ENCODE measurements at places on chromosomes 1 and 21.

DNA sequence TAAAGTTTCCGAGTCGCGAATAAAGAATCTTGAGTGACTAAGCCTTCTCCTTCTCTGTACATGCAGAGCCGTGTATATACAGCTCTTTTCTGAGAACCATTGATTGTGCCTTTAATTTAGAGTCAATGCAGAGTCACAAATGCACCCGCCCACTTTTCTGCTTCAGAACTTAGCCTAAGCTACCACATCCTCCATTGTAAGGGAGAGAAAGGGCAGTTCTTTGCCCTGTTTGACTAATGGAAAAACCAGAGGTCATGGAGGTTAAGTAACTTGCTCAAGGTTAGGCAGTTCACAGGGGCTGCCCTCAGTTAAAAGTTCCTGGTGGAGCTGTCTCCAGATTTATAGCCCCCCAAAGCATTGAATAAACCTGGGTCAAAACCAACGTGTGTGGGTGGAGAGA is 139.6 kb downstream of the TOMM20 start:
- no peak for DNase-seq

- DNase-seq: no peak
These were observed 33.8 kb downstream of the STIL start for GRCh38 chr1:47280142-47280541.

DNA sequence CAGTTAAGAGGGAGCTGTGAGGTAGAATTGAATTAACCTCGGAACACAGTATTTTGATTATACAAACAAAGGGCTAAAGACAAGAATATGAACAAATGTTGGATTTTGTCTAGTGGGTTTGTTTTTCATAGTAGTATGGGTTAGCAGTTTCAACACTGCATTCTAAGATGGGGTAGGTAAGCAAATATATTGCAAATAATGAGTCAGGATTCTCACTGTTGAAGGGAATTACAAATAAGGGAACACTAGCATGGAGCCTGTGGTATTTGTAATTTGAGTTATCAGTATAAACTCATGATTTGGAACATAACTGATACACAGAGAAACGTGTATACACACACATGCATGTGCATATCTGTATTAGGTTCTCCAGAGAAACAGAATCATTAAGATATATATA is 44.5 kb downstream of the CD55 start:
- no peak for DNase-seq

GRCh38 chr1:17102232-17102631 is 17.0 kb downstream of the PADI2 start:
- DNase-seq: no peak

DNA sequence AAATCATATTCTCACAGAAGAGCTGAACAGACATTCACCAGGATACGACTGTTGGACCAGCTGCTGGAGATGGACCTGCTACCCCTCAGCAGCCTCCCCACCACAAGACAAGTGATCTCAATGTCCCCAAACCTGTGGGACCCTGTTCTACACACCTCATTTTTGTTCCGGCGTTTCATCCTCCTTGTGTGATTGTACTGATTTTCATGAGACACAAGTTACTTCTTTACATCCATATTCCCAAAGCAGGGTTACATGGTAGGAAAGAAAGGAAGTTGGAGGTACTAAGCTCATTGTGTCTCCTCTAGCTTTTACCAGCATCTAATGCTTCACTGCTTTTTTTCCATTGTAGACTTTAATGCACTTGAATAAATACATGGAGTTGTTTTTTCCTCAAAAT is 8.7 kb downstream of the ADAMTS1 start:
- DNase-seq: no peak

- no peak for DNase-seq
These were observed 7.9 kb downstream of the KIF21B start for GRCh38 chr1:201015551-201016091.

DNA sequence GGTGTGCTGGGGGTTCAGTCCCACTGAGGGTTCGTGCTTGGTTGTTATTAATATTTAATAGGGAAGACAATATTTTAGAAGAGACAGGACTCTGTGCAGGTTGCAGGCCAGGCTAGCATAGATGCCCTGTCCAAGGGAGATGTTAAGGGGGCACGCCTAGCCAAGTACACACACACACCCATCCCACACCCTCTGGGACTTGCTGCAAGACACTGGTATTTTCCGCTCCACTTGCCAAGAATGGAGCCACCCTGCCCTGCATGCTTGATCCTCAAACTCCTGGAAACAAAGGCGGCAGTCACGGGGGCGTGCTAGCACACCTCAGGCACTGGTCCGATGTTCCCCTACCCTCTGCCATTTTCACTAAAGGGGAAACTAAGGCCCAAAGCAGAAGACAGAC is 99.1 kb downstream of the MRPL37 start:
- no peak for DNase-seq

DNA sequence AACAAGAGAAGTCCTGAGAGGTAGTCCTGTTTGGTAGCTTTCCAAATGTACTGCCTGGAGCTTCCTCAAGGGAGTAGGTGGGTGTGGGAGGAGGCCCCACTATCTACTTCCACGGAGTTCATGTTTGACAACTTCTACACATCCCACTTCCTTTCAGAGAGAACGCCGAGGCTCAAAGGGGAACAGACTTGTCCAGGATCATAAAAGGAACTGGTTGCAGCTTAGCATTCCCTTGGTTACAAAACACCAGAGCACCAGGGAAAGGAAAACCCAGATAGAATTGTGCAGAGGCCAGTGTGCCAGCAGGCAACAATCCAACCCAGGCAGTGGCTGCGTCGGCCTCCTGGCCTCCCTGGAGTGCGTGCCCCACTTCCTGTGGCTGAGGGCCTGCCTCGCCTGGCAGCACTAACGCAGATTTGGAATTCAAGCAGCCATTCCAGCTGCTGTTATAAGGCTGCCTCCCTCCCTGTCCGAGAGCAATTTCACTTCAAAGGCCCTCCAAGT is 4.2 kb upstream of the RAP1GAP start:
- peak; percentile 14 for DNase-seq

DNA sequence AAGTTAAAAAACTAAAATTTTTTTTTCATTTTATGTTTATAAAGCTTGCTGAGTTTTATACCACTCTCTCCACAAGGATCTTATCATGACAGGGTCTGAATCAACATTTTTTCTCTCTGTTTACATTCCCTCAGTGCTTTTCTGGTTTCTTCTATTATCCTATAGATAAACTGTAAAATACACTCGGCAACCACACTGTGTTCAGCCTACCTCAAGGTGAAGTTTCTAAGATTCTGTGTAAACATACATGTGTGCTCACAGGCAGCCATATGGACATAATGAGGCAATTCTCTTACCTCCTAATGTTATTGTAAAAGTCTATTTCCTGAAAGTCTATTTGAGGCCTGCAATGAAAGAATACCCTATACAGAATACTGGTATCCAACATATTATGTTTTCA is 114.6 kb downstream of the NTPCR start:
- DNase-seq: no peak

DNA sequence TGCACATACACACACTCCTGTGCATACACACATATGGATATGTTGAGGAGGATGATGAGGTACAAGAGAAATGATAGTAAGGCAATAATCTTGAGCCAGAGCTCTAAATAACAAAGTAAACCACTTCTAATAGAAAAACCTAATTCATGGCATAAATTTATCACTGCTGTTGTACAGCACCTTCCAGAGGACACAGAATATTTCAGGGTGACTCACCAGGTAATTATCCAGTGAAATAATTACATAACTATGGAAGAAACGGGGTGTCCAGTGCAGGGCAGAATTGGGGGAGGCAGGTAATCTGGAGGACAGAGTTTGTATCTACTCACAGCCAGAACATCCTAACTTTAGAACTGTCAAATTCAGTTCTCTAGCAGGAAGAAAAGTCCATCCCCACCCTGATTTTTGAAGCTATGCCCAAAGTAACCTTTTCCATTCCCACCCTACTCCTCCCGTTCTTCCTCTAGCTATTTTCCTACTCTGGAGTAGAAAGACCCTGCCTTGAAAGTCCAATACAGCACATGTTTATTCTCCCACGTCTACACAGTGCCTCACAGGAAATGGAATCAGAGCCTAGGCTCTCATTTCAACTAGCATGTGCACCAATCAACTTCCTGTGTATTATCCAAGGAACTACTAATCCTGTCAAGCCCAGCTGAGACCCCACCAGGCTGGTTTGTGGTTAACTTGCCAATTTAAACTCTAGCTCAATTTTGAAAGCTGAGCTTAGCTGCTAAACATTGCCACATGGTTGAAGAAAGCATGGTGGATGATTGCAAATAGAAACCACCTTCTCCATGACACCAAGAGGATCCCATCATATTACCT is 96.6 kb downstream of the PTPN14 start:
- no peak for DNase-seq

DNA sequence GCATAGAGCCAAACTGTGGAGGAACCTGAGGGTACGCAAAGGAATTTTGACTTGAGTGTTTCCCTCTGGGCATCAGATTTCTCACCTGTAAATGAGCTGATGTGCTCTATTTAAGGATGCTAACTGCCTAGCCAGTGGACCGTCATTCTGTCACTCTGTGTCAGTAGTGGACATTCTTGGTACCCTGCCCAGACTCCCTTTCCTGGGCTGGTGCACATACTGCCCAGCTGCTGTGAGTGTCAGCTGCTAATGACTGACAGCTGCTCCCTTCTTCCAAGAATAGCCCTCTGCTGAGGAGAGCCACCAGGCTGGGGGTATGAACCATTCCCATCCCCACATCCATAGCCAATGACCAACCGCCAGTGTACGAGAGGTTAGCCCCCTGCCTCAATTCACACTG is 193.1 kb upstream of the DAB1 start:
- DNase-seq: no peak

DNA sequence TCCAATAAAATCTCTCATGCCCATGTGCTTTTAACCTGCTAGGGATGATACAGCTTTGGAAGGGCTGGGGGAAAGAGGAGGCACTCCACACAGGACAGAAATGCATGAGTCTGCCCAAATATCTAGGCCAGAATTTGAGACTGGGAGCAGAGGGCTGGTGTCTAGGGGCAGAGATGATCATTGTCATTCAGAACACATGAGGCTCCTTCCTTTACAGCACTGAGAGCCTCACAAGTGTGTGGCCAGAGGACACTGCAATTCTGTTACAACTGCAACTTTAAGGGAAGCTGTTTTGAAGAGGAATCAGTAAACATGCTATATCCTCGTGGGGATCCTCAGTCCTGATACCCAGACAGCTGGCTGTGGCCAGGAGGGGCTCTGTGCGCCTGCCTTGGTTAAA is 541.3 kb downstream of the OMA1 start:
- DNase-seq: no peak

- DNase-seq: peak; percentile 70
These were observed 28.4 kb upstream of the C1orf159 start for GRCh38 chr1:1144122-1144842.

GRCh38 chr1:48726557-48727215 is 50.0 kb downstream of the BEND5 start:
- DNase-seq: no peak

GRCh38 chr1:35980090-35980489 is 49.2 kb downstream of the AGO3 start:
- no peak for DNase-seq

DNA sequence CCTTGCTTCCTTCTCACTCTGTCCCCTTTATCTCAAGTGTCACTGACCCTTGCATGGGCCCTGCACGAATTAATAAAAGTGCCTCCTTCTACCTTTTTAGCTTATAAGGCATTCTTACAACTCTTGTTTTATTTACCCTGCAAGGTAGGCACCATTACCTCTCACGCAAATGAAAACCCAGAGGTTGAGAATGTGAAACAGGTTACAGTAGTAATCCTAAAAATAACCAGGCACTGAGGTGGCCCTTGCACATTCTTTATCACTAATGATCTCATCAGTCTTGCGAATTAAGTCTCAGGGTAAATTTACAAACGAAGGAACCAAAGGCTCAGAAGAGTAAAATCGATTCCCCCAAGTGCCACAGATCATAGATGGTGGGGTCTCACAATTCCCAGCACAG is 3.7 kb downstream of the GLIS1 start:
- no peak for DNase-seq

DNA sequence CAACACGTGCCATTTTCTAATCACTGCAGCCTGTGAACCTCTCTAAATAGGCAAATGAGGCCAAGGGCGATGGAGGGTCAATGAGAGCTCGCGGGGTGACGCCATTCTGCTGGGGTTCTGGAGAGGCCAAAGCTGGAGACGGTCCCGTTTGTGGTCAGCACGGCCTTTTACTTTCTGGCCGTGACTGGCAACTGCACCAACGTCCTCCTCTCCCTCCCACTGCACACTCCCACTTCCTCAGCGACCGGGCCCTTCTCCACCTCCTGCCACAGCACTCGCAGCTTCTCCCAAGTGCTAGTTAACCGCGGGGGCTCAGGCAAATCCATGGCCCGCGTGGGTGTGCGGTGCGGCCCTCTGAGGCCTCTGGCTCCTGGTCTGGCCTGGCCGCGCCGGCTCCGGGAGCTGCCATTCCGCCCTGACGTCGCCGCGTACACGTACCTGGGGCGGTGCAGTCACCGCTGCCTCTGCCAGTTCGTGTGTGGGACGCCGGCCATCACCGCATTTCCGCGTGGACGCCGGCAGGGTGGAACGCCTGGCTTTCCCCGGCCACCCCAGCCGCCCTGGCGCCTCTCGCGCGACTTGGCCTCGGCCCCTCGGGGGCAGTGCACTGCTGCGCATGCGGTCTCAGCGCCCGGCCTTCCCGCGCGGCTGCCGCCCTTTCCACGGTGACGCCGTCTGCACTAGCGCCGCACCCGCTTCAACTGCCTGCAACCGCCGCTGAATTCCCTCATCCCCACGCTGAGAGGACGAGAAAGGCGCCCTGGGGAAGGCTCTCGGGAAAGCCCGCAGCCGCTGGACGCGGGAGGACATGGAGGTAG is 18.2 kb downstream of the OR2C3 start:
- DNase-seq: no peak

- DNase-seq: peak; percentile 53
These were observed 140.2 kb upstream of the RUNX1 start for GRCh38 chr21:35189077-35189863.

GRCh38 chr1:234977875-234978396 is 150.7 kb downstream of the TOMM20 start:
- no peak for DNase-seq

DNA sequence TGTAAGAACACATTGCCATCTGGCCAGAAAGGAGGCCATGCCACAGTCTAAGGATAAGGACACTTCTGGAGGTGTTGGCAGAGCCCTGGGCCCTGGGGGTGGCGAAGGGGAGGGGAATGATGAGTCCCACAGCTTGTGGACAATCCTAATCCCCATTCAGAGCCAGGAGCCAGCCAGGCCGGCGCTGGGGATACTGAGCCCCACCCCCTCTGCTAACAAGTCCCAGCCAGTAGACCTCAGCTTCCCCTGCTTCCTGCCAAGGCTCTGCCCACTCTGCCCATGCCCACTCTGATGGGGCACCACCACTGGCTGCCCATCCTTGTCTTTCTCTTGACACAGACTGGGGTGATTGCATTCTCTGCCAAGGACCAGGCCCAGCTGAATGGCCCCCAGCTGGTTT is 71.9 kb downstream of the NAV1 start:
- DNase-seq: no peak

- DNase-seq: no peak
These were observed 26.2 kb downstream of the ENAH start for GRCh38 chr1:225626698-225627097.

- no peak for DNase-seq
These were observed 5.7 kb downstream of the TNNT2 start for GRCh38 chr1:201371792-201372191.

- no peak for DNase-seq
These were observed 127.1 kb upstream of the CACYBP start for GRCh38 chr1:174872615-174873058.
